CD8-positive, alpha-beta memory T cell (primary cell): ENCODE measurements at places on chromosomes 6 and 20.

- no peaks in the 10 kb centered on the region for H3K36me3 ChIP-seq
- H3K4me3 ChIP-seq = no peak overlapping the region
- DNase-seq = no peak
- no peak overlapping the region for H3K27ac ChIP-seq
- H3K27me3 ChIP-seq = peaks cover 4% of the 10 kb centered on the region
Observed at GRCh38 chr20:33263784-33264183, 19.2 kb upstream of the BPIFB1 start.

DNA sequence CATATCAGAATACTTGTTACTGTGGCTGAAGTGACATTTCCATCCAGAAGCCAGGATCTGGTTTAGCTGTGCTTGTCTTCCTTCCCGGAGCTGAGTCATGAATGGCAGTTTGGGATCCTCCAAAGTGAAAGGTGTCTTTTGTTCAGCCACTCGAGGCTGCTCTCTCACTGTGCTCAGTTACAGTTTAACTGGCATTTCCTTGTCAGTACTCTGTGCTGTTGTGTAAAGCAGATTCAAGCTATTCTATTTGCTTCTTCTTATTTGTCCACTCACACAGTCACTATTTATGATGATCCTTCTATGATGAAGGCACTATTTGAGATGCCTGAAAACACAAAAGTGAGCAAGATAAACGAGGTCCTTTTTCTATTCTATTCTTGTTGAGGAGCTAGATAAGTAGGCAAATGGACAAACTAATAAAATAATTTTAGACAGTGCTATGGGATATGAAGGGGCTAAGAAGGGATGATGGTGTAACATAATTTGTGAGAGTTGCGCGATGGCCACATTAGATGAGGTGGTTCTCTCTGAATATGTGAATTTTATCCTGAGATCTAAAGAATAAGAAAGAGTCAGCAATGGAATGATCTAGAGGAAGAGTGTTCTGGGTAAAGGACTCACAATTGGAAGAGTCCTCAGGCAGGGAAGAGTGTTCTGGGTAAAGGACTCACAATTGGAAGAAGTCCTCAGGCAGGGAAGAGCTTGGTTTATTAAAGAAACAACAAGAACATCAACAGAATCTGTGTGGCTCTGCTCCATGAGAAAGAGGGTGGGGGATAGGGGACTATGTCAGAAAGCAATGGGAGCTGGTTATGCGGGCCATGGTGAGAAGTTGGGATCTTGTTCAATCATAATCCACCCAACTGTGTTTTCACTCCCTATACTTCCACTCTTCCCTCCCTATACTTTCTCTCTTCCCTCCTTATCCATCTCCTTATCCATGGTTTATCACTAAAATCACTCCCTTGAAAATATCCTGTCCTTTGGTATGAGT, 40.1 kb downstream of the CYP24A1 start:
- H3K27ac ChIP-seq = no peak overlapping the region
- no peaks in the 10 kb centered on the region for H3K4me1 ChIP-seq
- H3K27me3 ChIP-seq = no peaks in the 10 kb centered on the region
- no peaks in the 10 kb centered on the region for H3K36me3 ChIP-seq
- H3K4me3 ChIP-seq = no peak overlapping the region
- DNase-seq = no peak

DNA sequence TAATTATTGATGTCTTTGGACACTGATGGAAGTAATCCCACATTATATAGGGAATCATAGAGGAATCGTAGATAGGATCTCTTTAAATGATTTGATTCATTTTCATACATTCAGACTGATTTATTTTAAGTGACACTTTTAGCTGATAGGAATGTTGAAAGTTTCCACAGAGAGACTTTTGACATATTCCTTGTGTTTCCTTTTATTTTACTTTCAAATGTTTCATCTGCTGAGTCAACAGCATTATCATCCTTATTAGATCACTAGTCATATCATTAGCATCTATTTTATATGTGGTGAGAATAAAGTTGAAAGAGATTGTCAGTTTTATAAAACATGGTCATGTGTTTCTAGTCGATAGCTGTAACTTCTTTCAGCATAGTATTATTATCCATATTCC, 13.4 kb downstream of the DCBLD1 start:
- no peak overlapping the region for H3K4me3 ChIP-seq
- H3K4me1 ChIP-seq = no peaks in the 10 kb centered on the region
- no peak overlapping the region for H3K27ac ChIP-seq
- H3K36me3 ChIP-seq = no peaks in the 10 kb centered on the region
- DNase-seq = no peak
- H3K27me3 ChIP-seq = no peaks in the 10 kb centered on the region

DNA sequence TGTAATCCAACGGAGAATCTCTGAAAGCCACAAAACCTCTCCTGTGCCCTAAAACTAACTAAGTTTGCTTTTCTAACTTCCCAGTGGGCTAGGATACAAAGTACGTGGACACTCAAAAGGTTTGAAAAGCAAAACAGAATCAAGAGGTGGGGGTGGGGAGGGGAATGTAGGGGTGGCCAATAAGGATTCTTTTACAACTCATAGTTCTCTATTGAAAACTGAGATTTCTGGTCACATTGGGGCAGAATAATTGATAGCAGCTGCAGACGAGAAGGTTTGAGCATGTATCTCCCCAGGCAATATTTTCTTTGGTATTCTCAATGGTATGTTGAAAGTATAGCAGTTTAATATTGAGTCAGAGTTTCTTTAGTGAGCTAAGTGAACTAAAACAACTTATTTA, 376.7 kb upstream of the CITED2 start:
- H3K27ac ChIP-seq = no peak overlapping the region
- H3K4me1 ChIP-seq = no peaks in the 10 kb centered on the region

- H3K27me3 ChIP-seq = no peaks in the 10 kb centered on the region
- no peaks in the 10 kb centered on the region for H3K4me1 ChIP-seq
- no peak overlapping the region for H3K27ac ChIP-seq
- H3K4me3 ChIP-seq = no peak overlapping the region
- DNase-seq = no peak
Observed at GRCh38 chr6:4678506-4679300, 97.5 kb upstream of the CDYL start.

DNA sequence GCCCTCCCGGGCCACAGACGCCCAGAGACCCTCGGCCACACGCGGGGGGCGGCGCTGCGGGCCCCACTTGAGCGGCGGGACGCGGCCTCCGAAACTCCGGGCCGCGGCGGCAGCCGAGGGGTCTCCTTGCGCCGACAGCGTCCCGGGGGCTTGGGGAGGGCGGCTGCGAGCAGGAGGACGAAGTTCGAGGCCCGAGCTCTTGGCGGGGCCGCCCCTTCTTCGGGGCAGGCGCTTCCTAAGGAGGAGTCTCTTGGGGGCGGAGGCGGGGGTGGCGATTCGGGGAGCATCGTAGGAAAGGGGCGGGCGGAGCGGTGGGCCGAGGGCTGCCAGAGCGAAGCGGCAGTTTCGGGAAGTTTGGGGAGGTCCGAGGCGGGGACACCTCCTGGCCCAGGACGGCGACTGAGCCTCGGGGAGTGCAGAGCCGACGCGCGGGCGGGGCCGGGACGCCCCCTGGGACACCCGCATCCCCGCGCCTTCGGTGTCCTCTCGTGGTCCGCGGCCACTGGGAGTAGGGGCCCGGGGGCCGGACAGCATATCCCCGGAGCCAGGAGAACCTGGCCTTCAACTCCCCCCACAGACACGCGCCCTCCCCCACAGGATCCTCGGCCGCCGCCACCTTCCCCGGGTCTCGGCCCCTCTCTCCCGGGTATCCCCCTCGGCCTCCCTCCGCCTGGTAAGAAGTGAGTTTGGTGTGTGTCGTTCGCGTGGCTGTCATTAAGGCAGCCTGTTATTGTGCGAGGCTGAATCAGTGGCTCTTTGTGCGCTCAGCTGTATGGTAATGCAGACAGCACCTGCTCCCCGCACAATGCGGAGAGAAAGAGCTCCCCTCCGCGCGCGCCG, 613 bp upstream of the DLL1 start:
- H3K4me3 ChIP-seq = peak overlapping the region; percentile 38
- H3K4me1 ChIP-seq = peaks cover 46% of the 10 kb centered on the region
- peak; percentile 35 for DNase-seq
- no peaks in the 10 kb centered on the region for H3K36me3 ChIP-seq
- H3K27me3 ChIP-seq = peaks cover 56% of the 10 kb centered on the region
- no peak overlapping the region for H3K27ac ChIP-seq

DNA sequence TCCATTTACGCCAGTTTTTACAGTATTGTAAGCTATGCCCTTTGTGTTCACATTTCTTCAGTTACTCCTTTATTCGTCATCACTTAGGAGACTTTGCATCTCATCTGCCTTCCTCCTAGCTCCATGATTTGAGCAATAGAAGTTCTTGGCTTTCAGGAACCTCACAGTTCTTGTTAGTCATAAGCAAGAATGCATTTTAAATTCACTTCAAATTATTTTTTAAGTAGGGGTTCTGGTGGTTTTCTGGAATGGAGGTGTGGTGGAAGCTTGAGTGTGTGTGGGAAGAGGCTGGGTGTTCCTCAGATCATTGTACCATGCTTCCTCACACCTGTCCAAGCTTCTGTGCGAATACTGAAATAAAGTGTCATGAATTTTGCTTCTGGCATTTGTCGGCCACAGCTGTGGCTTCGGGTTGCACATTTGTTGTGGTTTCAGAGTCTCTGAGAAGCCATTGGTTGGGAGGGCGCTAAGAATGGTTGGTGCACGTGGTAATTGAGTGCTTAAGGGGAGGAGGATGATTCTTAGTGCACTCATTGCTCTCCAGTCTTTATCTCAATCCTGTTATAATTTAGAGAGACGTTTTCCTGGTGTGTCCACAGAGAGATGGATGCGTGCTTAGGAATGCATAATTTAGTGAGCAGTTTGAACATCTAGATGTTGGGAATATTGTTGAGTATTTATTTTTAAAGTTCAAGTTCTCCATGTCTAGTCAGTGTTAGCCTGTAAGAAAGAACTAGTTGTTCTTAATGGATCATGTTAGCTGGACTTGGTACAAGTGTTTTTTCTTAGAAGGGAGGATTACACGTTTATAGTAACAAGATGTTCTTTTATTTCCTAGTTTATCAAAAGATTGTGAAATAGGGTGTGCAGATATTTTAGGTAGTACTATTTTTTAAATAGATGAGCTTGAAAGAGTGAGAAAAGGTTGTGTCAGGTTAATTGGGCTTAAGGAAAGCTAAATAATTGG, 31.9 kb downstream of the FOXO3 start:
- H3K27ac ChIP-seq = no peak overlapping the region
- peaks cover 27% of the 10 kb centered on the region for H3K4me1 ChIP-seq
- no peaks in the 10 kb centered on the region for H3K27me3 ChIP-seq
- no peak overlapping the region for H3K4me3 ChIP-seq
- peak; percentile 43 for DNase-seq

GRCh38 chr6:52293067-52293466, 8.5 kb upstream of the MCM3 start:
- no peak overlapping the region for H3K27ac ChIP-seq
- H3K36me3 ChIP-seq = no peaks in the 10 kb centered on the region
- H3K4me1 ChIP-seq = peaks cover 15% of the 10 kb centered on the region
- H3K27me3 ChIP-seq = no peaks in the 10 kb centered on the region
- DNase-seq = no peak

- H3K27ac ChIP-seq = no peak overlapping the region
- H3K36me3 ChIP-seq = no peaks in the 10 kb centered on the region
- no peaks in the 10 kb centered on the region for H3K4me1 ChIP-seq
- H3K27me3 ChIP-seq = no peaks in the 10 kb centered on the region
- H3K4me3 ChIP-seq = no peak overlapping the region
- DNase-seq = no peak
Observed at GRCh38 chr20:52921340-52921739, 50.8 kb upstream of the TSHZ2 start.

DNA sequence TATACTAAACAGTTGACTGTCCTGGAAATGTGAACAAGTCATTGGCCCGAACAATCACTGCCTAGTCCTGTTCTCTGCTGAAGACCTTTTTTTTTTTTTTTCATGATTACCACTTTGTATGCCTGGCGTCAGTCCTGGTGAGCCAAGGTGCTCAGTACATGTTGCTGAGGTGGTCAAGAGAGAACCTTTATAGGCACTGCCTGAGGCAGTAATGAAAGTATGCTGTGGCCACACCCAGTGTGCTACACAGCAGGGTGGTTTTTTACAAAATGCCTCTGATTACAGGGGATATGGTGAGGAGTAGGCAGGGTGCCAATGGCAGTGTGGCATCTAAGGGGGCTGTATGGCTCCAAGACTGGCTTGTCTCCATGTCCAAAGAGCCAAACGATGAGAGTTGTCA, 135.1 kb upstream of the ENPP5 start:
- H3K4me3 ChIP-seq = no peak overlapping the region
- DNase-seq = no peak
- H3K36me3 ChIP-seq = no peaks in the 10 kb centered on the region
- no peak overlapping the region for H3K27ac ChIP-seq
- H3K27me3 ChIP-seq = no peaks in the 10 kb centered on the region

GRCh38 chr6:35569011-35569461, 56.3 kb upstream of the TULP1 start:
- H3K27ac ChIP-seq = no peak overlapping the region
- DNase-seq = no peak
- peaks cover 6% of the 10 kb centered on the region for H3K36me3 ChIP-seq
- H3K27me3 ChIP-seq = no peaks in the 10 kb centered on the region

GRCh38 chr20:21534886-21535285, 21.0 kb upstream of the NKX2-2 start:
- H3K27ac ChIP-seq = no peak overlapping the region
- H3K36me3 ChIP-seq = no peaks in the 10 kb centered on the region
- no peaks in the 10 kb centered on the region for H3K4me1 ChIP-seq
- DNase-seq = no peak
- H3K4me3 ChIP-seq = no peak overlapping the region
